ENCODE measurements at places on chromosomes 11 and 22.

- no peak for DNase-seq
These were observed 9.0 kb upstream of the PCF11 start for GRCh38 chr11:83147895-83148294.

DNA sequence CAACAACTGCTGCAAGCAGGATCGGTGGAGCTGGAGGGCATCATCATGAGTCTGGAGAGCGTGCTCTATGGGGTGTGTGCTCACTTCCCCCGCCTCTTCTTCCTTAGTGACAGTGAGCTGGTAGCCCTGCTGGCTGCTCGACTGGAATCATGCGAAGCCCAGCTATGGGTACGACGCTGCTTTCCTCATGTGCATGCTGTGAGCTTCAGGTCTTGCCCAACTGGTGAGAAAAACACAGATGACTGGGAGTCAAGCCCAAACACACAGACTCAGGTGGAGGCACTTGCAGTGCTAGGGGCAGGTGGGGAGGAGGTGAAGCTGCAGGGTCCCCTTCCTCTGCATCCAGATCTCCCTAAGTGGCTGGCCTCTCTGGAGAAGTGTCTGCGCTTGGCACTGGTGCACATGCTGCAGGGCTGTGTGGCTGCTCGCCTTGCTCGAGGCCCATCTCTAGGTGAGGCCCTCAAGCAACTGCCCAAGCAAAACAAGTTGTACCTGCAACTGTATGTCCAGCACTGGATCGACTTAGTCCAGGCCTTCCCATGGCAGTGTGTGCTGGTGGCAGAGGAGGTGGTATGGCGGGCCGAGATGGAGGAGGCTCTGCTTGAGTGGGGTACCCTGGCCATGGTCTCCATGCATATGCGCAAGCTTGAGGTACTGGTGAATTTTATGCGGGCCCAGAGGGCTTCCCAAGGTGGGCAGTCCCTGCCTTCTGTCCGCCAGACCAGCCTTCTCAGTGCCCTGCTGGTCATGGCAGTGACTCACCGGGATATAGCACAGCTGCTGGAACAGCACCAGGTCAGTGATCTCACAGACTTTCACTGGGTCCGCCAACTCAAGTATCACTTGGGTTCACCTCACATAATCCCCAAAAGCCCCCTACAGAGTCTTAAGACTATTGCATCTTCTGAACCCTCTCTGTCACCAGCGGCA lies 48.1 kb downstream of the DNHD1 start:
- DNase-seq = no peak

DNA sequence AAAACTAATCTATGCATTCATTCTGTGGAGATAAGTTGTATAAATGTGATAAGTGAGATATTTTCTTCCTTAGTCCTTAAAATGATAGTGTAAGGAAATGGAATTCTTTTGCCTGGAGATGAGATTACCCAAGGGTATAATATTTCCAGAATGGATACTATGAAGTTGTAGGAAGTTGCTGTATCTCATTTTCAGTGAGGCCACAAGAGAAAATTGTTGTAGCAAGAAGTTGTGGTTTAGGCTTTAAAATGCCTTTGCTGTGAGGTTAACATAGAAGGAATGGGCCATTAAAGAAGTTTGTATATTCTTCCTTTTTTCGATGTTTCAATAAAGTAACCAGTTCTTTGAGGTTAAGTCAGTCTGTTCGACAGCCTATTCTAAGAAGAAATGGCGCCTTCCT lies 50.7 kb upstream of the LIN7C start:
- DNase-seq = no peak

DNA sequence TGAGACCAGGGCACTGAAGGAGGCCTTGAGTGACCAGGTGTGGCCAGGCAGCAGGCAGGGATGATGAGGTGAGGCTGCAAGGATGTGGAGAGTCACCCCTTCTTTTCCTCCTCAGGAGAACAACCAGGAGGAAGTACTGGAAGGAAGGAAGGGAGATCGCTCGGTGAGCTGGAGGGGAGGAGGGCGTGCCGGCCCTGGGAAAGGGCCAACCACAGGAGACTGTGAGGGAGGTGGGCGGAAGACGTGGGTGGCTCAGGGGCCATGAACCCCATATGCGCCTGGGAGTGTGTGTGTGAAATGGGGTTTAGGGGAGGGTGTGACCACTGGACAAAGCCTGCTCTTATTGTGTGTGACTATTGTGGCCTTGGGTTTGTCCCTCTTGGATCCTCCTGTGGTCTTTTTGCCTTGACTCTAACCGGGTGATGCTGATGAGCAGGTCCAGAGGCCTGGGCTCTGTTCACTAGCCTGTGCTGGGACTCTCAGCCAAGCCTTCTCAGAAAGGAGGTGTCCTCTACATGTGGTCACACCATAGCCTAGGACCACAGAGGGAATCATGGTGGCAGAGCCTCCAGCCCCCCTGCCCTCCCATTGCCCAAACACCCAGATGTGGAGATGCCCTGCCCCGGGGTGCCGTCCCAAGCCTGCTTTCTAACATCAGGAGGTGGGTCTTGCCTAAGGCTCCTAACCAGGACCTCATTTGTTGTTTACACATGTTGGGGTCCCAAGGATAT lies 41.3 kb upstream of the TUB start:
- no peak for DNase-seq

DNA sequence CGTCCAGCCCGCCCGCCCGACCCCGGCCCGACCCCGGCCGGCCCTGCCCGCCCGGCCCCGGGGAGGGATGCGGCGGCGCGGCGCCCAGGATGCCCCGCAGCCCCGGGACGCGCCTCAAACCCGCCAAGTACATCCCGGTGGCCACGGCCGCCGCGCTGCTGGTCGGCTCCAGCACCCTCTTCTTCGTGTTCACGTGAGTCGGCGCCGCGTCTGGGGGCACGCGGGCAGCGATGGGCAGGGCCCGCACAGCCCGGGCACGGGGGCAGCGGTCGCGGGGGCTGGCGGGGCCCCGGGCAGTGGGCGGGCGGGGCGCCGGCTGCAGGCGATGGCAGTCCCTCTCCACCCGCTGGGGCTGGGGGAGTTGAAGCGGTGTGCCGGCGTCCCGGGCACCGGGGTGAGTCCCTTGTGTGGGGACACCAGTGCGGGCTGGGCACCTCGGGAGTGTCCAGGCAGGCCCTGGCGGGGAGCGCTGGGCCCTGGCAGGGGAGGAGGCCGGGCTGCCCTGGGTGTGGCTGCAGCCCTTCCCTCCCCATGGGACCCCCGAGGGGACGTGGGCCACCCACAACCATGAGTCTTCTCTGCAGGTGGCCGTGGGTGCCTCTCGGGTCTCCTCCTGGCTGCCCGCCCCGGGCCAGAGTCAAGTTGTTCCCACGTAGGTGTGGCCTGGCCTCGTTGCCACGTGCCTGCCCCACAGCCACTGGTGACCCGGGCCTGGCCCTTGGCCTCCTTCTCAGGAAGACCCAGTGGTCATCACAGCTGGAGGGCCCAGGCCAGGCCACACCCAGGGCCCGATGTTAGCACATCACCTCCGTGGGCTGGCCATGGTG lies 468 bp downstream of the ZDHHC8 start:
- no peak for DNase-seq

GRCh38 chr11:72643547-72643946 lies 30.7 kb downstream of the PDE2A start:
- no peak for DNase-seq

DNA sequence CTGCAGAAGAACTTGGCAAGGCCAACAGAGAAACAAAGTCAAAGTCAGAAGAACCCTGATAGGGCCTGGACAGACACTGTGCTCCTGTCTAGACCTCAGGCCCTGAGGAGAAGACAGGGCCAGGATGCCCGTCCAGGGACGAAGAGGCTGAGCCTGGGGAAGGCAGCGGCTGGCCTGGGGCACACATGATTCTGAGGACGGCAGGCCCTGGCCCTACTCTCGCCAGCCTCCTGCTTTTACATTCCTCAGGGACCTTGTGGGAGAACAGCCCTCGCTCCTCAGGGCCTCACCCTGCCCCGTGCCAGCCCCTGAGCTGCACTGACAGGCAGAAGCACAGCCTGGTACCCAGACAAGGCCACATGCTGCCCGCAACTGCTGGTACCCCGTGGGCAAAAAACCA lies 43.6 kb upstream of the TTLL12 start:
- no peak for DNase-seq

GRCh38 chr11:44734843-44735381 lies 8.2 kb downstream of the TSPAN18 start:
- DNase-seq = no peak

GRCh38 chr11:112778091-112778876 lies 182.9 kb upstream of the NCAM1 start:
- no peak for DNase-seq

DNA sequence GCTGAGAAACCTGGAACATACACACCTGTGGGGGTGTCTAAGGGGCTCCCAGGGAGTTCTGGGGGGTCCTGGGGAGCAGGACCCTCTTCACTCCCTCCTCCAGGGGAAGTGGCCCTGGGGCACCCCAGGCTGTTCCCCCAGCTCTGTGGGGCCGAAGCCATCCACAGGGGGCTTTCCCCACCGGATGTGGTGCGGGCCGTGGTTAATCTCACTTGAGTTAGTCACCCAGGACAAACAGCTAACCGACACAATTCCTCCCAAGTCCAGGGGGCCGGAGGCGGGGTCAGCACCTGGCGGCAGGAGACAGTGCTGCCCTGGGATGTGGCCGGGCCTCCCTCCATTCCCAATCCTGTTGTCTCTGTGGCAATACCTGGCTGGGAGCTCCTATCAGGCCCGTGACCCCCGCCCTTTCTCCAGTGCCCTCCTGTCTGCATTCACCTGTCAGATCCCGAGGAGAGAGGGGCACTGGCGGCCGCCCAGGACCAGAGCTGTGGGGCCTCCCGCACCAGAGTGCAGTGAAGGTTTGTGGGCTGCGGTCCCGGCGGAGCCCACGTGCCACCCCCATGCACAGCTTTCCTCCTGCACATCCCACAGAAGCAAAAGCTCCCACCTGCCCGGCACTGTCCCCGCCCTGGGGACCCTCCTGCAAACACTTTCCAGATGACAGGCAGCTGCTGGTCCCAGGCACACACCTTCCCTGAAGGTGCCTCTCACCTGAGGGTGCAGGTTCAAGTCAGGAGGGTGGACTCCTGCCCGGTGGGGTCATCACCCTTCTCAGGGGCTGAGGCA lies 5.2 kb upstream of the MUC5AC start:
- DNase-seq = no peak

GRCh38 chr11:35363854-35364780 lies 55.2 kb downstream of the SLC1A2 start:
- DNase-seq = no peak

DNA sequence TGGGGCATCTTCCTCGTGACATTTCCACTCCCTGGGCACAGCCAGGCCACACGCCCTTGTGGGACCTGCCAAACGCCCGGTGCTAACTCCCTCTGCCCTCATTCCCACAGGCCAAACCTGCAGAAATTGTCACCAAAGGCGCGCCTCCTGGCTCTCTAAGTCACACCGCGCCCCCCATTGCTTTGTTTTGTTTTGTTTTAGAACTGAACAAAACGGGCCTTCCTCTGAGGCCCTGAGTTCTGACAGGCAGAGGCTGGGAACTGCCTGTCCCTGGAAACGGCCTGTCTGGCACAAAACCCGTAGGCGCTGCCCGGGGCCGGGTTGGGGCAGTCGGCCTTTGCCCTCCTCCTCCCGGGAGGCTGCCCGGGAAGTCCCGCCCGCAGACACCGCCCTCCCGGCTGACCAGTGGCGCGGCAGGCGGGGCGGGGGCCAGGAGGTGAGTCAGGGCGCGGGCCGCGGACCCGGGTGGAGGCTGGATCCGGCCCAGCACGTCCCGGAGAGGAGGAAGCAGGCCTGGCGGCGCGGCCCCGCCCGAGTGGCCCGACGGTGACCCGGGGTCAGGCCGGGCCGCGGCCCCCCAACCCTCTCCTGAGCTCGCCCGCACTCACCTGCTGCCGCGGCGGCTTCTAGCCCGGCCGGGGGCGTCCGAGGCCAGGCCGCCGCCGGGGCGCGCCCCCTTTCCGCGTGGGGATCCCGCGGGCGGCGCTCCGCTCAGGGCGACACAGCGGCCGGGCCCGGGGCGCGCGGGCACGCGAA lies 465 bp downstream of the SUN2 start:
- DNase-seq = no peak

- DNase-seq = no peak
These were observed 24.6 kb downstream of the RCN1 start for GRCh38 chr11:32115446-32115845.

DNA sequence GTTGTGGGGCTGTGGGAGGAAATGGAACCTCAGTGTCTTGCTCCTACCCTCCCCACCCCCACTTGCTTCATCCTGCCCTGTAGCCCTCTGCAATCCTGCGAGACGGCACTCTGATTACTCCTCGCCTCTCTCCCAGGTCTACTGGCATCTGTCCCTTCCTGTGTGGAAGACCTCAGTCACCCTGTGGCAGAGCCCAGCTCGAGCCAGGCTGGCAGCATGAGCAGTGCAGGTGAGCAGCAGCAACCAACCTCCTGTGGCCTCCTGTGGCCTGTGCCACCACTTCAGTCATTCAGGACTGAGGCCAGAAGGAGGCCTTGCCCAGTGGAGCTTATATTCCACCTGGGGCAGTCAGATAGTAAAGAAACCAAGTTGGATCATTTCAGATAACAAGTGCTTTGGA lies 14.7 kb upstream of the MAPK8IP1 start:
- no peak for DNase-seq

DNA sequence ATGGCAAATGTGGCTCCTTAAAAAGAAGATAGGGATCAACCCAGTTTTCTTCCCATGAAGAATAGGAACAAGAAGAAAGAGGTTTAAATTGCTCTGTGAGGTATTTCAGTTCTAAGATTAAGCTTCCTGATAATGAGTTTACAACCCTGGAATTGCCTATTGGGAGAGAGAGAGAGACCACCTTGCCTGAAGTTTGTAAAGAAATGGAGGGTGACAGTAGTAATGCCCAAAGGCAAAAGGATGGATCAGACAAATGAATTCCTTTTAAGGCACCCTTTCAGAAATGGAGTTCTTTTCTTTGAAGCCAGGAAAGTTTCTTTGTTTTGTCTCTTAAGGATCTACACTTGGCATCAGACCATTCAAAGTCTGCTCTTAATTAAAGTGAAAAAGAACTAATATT lies 74.3 kb downstream of the DDIAS start:
- DNase-seq = no peak

DNA sequence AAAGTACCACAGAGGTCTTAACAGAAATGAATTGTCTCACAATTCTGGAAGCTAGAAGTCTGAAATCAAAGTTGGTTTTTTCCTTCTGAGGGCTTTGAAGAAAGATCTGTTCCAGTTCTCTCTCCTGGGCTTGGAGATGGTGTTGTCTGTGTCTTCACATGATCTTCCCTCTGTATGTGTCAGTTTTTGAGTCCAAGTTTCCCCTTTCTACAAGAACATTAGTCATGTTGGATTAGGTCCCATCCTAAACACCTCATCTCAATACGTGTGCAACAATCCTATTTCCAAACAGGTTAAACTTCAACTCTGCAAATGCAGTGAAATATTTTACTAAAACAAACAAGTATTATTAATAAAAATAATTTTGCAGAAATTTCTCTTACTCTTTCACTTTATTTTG lies 3.1 kb upstream of the PTS start:
- DNase-seq = no peak

DNA sequence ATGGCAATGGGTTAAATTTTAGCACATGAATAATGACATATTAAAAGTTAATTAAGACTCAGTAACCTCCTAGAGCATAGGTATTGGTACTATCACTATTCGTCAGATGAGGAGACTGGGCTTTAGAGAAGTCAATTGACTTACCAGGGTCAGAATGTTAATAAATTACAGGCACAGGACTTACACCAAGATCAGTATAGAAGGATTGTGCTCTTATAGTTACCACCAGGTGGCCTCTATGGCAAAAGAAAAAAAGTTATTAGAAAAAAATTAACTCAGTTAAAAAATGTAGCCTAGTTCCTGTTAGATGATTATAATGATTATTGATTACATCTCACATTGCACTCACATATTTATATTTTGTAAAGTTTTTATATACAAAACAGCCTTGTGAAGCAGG lies 1163.7 kb downstream of the FAM181B start:
- DNase-seq = no peak

GRCh38 chr22:43377896-43378704 lies 33.7 kb upstream of the MPPED1 start:
- DNase-seq = no peak

GRCh38 chr22:50146439-50147238 lies 23.9 kb upstream of the PANX2 start:
- DNase-seq = peak; percentile 8
